Suprapubic skin (tissue), 4 donors: ENCODE measurements at places on chromosomes 12 and 14.

- no peak for DNase-seq
These were observed 43.7 kb downstream of the PPP1R13B start for GRCh38 chr14:103803661-103804060.

- DNase-seq: peak; percentile 46
These were observed 332.3 kb downstream of the TMEM121 start for GRCh38 chr14:105858676-105859025.

GRCh38 chr14:104023325-104024055 is 62.0 kb upstream of the ASPG start:
- no peak for DNase-seq

DNA sequence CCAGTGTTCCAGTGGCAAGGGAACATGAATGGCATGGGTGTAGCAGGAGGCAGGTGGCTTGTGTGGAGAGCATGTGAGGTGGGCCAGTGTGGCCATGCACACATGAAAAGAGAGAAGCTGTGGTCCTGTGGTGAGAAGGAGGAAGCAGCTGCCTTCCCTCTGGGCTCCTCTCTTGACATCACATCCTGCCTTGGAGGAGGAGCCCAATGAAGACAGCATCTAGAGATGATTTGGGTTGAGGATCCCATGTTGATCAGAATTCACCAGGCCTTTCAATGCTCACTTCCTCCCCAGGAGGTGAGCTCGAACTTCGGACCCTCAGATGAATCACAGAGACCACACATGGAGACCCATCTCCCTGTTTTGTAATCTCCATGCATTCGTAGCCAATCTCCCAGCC is 82.6 kb downstream of the LRRC74A start:
- no peak for DNase-seq

DNA sequence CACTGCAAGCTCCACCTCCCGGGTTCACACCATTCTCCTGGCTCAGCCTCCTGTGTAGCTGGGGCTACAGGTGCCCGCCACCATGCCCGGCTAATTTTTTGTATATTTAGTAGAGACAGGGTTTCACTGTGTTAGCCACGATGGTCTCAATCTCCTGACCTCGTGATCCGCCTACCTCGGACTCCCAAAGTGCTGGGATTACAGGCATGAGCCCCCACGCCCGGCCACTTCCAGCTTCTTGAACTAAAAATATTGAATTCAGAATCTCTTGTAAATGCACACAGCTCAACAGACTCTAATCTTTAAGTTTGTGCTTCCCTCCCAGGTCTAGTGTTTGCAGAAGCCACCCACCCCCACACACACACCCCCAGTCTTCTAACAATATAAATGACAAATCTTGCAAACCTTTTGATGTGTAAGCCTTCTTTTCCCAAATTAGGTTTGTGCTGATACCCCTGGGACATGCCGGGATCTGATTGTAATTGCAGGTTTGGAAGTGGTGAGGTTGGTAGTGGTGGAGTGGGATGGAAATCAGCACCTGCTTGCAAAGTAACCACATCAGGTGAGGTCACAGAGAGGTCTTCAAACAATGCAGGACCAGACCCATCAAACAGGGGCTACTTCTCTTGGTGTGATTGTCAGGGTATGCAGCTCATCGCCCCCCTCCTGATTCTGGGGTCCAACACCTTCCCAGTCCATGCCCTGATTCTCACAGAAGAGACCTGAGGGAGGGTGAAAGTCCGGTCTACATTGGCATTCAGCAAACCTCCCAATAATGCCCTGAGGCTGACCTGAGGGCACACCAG is 51.4 kb upstream of the GPR132 start:
- peak; percentile 17 for DNase-seq

- no peak for DNase-seq
These were observed 25.2 kb downstream of the SPRING1 start for GRCh38 chr12:116712458-116713303.
